Central memory CD8-positive, alpha-beta T cell (primary cell): ENCODE measurements at places on chromosomes 11 and 22.

DNA sequence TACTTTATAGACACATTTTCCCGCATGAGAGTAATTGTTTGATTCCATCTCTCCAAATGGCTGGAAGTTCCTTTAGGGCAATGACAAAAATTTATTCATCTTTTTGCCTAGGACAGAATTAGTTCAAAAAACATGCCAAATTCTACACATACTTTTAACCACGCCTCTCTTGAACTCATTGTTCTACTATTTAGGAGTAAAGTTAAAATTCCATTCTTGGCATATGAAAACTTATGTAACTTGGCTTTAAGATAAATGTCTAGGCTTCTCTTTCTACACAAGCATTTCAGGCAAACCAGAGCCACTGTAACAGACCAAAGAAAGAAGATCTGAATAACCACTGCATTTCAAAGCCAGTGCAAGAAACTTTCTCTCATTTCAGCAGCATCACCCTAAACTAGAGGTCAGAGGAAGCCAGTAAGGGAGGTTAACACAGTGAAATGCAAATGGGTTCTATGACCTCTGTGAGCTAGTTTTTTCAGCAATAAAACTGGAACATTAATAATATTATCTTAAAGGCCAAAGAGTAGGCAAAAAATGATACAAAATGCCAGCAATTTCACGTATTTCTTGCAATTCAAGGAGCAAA is 73.0 kb downstream of the RSF1 start:
- DNase-seq, result no peak

DNA sequence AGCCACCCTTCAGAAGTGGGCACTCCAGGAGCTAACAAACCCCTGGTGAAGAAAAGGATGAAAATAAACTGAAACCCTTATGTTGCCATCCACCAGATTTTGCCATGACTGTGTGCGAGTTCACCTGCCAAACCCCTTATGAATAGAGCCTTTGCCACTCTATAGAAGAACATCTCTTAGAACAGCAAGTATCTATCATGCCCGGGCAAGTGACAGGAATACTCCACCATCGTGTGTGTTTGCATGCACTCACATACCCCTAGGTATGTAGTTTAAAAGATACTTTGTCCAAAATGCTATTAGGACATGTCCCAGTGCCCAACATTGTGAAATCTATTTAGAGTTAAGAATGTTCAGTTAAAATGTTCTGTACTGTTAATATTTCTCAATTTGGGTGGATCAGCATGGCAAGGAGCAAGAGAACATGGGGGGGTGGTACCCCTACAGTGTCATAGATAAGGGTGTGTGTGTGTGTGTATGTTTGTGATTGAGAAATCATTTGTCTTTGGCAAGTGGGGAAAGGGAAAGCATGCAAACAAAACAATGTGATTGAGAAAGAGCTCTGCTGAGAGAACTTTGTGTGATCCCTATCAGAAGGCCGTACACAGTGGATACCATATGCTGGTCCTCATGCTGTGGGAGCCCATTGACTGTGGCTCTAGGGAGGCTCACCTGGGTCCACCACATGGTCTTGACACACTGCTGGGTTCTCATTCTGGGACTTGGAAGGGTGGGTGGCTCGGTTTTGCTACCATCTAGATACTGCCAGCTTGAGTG is 94.9 kb downstream of the ZBTB16 start:
- DNase-seq, result no peak

GRCh38 chr11:72349616-72350218 is 84.6 kb downstream of the CLPB start:
- DNase-seq, result no peak

- DNase-seq, result no peak
Measured at GRCh38 chr11:64007160-64007628, 21.0 kb downstream of the OTUB1 start.

- no peak for DNase-seq
Measured at GRCh38 chr11:113828191-113828590, 47.2 kb downstream of the USP28 start.

DNA sequence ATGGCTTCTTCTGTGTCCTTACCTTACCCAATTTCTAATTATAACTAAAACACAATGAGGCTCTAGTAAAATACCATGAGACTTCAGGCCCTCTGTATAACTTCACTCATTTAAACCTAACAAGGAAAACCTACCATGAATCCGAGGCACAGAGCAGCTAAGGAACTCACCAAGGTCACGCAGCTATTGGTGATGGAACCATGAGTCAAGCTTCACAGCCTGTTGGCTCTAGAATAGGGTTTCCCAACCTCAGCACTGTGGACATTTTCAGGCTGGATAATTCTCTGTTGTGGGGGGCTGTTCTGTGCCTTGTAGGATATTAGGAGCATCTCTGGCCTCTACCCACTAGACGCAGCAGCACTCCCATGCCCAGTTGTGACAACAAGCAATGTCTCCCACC is 75.7 kb downstream of the TIMP3 start:
- DNase-seq, result no peak

DNA sequence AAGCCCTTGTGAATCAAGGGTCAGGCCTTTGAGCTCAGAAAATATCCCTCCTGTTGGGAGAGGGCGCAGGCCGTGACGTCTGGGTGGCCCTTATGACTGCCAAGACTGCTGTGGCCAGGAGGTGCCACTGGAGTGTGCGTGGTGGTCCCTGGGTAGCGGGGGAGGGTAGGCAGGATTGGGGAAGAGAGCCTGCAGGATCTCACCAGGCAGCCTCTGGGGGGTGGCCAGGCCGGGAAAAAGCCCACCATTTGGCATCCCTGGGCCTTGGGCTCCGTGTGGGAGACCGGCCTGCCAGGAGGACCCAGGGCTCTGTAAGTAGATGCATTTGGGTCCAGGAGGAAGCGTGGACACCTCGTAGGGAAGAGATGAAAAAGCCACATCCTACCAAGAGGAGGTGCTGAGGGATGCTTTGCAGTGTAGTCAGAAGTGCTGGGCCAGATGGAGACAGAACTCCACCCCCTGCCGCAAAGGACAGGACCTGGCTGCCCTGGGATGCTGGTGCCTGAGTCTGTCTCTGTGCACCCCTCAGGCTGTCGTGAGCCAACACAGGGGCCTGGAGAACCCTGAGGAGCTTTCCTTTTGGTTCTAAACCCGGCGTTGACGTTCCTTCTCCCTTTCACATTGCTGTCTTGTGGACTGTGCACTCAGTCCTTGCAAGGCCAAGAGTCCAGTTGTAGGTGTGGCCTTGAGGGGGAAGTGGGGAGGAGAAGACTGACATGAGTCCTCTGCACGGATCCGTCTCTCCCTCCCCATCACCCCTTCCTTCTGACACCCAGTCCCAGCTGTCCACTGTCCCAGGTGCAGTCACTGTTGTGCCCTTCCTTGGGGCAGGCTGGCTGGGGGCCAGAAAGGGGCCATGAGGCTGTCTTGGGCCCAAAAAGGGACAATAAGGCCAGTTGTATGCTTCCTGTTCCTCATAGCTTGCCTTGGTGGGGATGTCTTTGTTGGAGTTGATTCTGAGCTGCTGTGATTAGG is 12.7 kb upstream of the MIEF1 start:
- no peak for DNase-seq

GRCh38 chr22:32900886-32901635 is 99.6 kb downstream of the TIMP3 start:
- no peak for DNase-seq

DNA sequence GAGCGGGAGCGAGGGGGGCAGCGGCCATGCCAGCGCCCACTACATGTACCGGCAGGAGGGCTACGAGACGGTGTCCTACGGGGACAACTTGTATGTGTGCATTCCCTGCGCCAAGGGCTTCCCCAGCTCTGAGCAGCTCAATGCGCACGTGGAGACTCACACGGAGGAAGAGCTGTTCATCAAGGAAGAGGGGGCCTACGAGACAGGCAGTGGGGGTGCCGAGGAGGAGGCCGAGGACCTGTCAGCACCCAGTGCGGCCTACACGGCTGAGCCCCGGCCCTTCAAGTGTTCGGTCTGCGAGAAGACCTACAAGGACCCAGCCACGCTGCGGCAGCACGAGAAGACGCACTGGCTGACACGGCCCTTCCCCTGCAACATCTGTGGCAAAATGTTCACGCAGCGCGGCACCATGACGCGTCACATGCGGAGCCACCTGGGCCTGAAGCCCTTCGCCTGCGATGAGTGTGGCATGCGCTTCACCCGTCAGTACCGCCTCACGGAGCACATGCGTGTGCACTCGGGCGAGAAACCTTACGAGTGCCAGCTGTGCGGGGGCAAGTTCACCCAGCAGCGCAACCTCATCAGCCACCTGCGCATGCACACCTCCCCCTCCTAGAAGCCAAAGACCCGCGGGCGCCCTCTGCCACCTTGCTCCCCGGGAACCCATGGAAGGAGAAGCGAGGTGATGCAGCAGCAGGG is 20.9 kb upstream of the TMEM191C start:
- peak; percentile 7 for DNase-seq

DNA sequence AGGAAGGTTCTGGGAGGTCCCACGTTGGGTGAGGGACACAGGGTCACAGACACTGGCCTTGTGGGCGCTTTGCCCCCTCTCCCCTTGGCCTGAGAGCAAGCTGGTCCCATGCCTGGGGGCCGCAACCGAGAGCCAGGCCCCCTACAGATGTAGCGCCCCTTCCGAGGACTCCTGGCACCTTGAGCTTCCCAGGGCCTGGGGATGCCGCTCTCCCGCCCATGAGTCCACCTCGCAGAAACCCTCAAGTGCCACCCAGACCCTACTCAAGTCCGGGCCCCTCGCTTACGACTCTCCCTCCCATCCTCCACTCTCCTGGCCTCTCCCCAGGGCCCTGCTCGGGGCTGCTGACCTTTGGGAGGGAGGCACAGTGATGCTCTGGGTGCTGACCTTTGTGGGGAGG is 204.0 kb downstream of the BRD1 start:
- no peak for DNase-seq

- DNase-seq, result no peak
Measured at GRCh38 chr11:61602775-61603569, 22.1 kb upstream of the SYT7 start.

GRCh38 chr11:41116970-41117369 is 342.5 kb downstream of the LRRC4C start:
- no peak for DNase-seq

DNA sequence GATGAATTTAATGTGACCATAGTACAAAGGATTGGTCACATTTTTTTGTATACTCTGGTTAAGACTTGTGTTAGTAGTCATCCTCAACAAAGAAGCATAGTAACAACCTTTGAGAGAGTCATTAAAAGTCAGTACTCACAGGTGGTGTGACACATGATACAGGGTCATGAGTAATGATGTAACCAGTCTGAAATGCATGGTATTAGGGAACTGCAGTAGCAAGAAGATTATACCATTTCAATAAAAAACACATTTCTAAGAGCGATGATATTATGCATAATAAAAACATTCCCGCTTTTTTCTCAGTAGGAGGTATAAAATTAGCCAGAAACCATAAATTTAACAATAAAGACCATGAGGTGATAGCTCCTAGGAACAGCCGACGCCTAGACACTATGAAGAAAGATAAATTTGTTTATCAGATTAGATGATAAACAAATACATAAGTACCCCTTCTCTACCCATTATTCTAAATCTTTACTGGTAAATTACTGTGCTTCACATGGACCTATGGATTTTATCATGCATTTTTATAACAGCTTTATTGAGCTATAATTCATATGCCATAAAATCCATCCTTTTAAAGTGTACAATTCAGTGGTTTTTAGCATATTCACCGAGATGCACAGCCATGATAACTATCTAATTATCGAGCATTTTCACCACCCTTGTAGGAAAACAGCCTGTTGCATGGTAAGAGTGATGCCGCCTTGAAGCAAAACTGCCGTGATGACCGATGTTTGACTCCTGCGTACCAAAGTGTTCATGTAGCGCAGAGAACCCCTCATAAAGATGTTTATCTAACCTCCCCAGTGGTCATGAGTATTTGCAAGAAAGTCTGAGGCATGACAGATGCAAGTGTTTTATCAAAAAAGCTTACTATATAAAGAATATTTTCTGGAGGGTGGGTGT is 41.8 kb downstream of the TMPRSS5 start:
- no peak for DNase-seq

DNA sequence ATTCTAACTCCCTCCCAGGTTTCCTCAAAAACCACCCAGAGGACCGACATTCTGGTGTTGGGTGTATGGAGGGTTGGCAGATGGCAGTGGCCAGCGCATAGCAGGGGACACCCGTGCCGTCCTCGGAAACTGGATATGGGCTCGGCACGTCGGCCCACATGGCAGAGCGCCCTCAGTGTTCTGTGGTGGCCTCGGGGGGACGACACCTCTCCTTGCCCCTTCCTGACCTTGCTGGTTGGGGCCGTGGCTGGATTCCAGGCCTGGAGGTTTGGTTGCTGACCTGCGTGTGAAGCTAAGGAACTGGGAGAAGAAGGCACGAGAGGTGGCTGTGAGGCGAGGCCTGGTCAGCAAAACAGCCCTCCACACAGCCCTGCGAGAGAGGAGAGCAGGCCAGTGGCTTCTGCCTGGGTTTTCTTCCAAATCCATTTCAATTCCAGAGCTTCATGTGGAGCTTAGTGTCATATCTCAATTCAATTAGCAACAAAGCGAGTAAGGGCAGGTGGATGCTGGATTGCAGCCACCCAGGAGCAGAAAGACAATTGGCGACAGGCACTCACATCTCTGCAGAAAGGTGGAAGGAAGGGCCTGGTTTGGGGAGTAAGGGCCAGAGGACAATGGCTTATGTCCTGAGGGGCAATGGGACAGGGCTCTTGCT is 478.4 kb downstream of the BRD1 start:
- no peak for DNase-seq

GRCh38 chr22:42704896-42705295 is 15.8 kb downstream of the A4GALT start:
- DNase-seq, result no peak

DNA sequence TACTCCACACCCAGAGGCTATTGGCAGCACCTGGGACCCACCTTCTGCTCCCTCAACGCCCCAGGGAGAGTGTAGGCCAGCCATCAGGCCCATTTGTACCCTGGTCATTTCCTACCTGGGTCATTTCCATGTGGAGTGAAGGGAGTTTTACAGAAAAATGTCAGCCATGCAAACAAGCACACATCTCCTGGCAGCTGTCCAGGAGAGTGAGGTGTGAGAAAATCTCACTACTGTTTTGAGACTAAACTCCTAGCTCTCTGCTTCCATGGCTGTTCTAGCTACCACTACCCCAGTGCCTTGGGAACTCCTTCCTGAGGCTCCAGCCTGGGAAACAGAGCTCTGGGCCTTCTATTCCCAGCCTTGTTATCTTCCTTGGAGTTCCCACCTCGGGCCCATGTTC is 2.8 kb upstream of the TMPRSS13 start:
- DNase-seq, result no peak

- DNase-seq, result no peak
Measured at GRCh38 chr11:8832571-8833260, 78.3 kb upstream of the AKIP1 start.

- DNase-seq, result no peak
Measured at GRCh38 chr11:75422248-75423231, 10.5 kb downstream of the KLHL35 start.

DNA sequence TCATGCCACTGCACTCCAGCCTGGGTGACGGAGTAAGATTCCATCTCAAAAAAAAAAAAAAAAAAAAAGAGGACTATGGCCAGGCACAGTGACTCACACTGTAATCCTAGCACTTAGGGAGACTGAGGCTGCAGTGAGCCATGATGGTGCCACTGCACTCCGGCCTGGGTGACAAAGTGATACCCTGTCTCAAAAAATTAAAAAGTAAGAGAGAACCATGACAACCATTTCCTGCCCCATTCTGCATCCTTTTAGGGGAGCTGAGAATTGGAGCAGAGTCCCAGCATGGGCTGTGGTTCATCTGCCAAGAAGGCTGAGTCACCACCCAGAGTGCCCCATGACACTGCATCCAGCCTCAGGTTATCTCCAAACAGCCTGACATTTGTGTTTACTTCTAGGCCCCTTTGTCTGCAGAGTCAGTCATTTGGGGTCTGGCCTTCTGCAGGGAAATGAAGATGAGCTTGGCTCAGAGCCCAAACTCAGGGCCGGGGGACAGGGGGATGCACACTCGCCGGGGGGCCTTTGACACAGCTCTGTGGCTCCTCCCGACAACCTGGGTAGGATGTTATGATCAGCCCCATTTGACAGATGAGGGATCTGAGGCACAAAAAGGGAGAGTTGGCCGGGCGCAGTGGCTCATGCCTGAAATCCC is 4.7 kb downstream of the CSDC2 start:
- DNase-seq, result no peak
